ENCODE measurements at places on chromosomes 12 and 14.

DNA sequence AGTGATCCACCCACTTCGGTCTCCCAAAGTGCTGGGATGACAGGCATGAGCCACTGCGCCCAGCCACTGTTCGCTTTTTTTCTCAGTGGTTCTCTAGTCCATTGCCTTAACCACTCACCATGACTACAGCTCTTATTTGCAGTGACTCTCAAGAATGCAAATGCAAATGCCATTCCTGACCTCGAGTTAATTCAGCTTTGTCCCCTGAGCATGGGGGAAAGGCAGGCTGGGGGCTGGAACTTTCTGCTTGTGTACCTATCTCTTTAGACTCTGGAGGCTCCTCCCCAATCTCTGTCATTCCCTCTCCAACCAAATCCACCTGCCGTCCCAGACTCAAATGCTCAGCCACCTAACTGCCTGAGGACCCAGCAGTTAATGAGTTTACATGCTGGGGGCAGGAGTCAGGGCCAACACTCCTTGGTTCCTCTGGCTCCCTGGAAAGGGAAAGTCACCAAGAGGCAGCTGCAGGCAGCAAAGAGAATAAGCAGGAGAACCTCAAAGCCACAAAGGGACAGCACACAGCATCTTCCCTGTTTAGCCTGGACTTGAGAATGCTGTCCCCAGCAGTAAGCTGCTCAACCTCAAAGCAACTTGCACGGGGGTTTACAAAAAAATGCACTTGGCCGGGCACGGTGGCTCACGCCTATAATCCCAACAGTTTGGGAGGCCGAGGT lies 5.3 kb upstream of the HNF1A start:
- DNase-seq: no peak

DNA sequence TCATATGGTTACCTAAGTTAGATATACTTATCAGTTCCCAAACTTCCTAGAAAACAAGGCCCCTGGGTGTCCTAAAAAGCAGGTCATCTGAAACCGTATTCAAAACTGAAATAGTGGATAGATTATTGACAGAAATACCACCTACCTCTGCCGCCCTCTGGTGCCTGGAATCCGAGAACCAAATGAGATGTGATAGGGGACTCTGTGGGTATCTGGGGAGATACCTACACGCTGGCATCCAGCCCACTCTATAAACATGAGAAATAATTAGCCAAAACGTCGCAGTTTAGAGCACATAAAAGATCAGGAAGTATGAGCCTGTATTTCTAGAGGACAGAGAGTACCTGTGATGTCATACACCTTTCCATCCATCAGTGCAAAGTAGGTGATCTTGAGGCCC lies 4.4 kb downstream of the ORMDL2 start:
- DNase-seq: no peak

DNA sequence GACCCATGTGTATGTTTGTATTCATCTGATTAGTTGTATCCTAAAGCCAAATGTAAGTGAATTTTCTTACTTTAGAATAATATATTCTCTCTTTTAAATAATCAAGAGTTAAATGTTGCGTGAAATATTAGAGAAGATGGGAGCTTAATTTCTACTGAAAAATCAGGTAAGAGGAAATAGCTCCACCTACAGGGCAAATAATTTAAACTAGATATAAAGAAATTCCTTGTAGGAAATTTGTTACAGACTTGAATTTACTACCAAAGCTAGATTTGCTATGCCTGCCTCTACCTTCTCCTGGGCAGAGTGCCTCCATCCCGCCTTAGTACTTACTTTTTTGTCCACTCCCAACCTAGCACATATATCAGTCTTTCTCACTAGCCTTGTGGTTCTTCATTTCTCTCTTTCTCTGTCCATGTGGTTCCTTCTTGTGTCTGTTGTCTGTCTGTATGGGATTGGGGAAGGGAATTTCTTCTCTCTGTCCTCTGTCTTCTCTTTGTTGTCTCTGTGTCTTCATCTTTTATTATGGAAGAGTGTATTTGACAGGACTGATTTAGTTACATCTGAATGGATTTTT lies 44.7 kb downstream of the PALS1 start:
- no peak for DNase-seq

DNA sequence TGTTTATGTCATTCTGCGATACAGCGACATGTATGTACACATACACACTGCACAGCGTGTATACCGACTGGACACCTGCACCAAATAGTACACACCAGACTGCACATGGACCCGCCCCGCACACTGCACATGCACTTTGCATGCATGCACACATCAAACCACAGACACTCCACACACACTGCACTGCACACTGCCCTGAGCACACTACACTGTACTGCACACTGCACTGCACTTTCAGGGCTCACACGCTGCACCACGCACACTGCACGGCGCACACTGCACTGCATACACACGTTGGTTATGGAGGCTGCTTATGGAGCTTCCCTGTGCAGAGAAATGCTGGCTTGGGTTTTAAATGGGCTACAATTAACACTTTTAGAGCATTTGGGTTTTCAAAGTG lies 1.6 kb downstream of the PAPLN start:
- DNase-seq: no peak

DNA sequence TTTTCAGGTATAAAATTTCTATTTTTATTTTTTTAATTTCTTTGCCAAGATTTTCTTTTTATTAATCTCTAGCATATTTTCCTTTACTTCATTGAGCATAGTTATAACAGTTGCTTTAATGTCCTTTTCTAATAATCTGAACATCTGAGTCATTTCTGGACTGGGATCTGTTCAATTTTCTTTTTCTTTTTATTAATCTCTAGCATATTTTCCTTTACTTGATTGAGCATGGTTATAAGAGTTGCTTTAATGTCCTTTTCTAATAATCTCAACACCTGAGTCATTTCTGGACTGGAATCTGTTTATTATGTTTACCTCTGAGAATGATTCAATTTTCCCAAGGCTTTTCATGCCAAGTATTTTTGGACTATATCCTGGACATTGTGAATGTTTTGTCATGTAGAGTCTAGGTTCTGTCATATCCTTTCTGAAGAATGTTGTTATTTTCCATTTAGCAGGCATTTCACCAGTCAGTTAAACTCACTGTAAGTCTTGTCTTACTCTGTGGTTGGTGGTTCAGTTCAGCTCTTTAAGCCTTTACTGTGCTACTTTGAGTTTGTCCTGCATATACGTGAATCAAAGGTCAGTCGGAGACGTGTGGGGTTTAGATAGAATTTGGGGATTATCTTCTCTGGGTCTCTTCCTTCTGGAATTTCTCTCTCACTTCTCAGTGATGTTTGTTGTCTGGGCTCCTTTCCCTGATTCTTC lies 20.3 kb downstream of the TTC6 start:
- DNase-seq: no peak

Measured in activated CD4-positive, alpha-beta T cell treated with anti-CD3 and anti-CD28 coated beads, Interleukin-2, amount 50 U/mL, for 4 hours (primary cell).